Activated naive CD4-positive, alpha-beta T cell treated with anti-CD3 and anti-CD28 coated beads, Interleukin-2, amount 10 ng/mL, durations not matched to agents 7 days and 5 days (primary cell): ENCODE measurements at places on chromosomes 3 and 15.
A peak's percentile ranks its signal among the peaks of the same experiment; 100 is the strongest.

DNA sequence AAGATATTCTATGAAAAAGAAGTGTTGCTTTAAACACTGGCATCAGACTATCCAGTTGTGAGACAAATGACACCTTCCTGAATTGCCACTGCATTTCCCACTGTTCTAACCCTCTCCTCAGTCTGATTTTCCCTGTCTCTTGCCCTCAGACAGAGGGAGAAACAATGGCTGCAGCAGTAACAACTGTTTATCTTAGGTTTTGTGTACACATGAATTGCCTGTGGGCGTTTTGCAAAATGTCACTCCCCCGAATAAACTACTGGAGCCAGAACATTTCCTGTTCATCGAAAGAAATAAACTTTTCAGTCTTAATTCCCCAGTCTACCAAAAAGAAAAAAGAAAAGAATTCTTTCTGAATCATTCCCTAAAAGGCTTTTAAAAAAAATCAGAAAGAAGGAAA is 155.1 kb downstream of the MAGI1 start:
- H3K4me1 ChIP-seq: no peaks in the 10 kb centered on the region
- no peak overlapping the region for H3K27ac ChIP-seq
- DNase-seq: no peak
- no peaks in the 10 kb centered on the region for H3K36me3 ChIP-seq
- H3K4me3 ChIP-seq: no peak overlapping the region

DNA sequence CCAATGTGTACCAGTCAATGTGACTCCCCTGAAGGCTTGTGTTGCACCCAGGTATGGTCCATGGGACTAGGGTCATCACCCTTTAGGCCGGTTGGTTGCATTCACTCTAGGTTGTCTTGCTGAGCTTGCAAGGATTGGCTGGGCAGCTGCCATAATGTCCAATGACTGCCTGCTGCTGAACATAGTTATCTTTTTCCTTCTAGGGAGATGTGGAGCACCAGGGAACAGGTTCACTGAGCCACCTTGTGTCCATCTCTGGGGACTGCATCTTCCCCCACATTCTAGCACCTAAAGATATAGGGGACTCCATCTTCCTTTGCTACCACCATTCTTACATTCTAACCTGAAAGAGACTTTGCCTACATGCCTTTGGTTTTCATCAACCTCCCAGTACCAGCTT is 580.4 kb upstream of the TBL1XR1 start:
- peak; percentile 52 for DNase-seq
- H3K4me1 ChIP-seq: peaks cover 16% of the 10 kb centered on the region
- no peak overlapping the region for H3K27ac ChIP-seq
- no peaks in the 10 kb centered on the region for H3K27me3 ChIP-seq
- H3K4me3 ChIP-seq: no peak overlapping the region

GRCh38 chr3:151800431-151800830 is 13.5 kb upstream of the AADAC start:
- H3K36me3 ChIP-seq: no peaks in the 10 kb centered on the region
- DNase-seq: no peak
- H3K4me1 ChIP-seq: no peaks in the 10 kb centered on the region
- no peak overlapping the region for H3K27ac ChIP-seq

- no peaks in the 10 kb centered on the region for H3K27me3 ChIP-seq
- H3K36me3 ChIP-seq: no peaks in the 10 kb centered on the region
- no peak for DNase-seq
- H3K4me1 ChIP-seq: no peaks in the 10 kb centered on the region
- no peak overlapping the region for H3K27ac ChIP-seq
Observed at GRCh38 chr15:62462721-62463120, 297.6 kb upstream of the C2CD4B start.

GRCh38 chr3:115974940-115975339 is 351.6 kb downstream of the GAP43 start:
- no peaks in the 10 kb centered on the region for H3K27me3 ChIP-seq
- no peak overlapping the region for H3K4me3 ChIP-seq
- no peak for DNase-seq
- H3K27ac ChIP-seq: no peak overlapping the region

DNA sequence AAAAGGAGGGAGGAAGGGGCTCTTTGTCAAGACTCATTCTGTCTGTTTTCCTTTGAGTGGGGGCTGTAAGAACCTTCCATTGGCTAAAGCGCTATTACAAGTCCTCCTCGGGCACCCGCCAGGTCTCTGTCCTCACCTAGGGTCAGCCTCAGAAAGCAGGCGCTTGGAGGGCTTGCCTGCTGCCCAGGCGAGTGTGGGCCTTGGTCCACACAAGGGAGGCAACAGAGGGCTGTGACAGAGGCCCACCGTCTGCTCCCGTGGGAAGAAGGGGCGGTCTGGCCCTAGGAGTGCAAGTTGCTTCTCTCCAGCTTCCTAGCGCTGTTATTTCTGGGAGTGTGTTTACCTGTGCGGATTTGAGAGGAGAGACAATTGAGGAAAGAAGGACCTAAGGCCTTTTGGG is 24.0 kb upstream of the EHD4 start:
- no peak overlapping the region for H3K27ac ChIP-seq
- no peaks in the 10 kb centered on the region for H3K36me3 ChIP-seq
- peaks cover 28% of the 10 kb centered on the region for H3K27me3 ChIP-seq
- H3K4me1 ChIP-seq: no peaks in the 10 kb centered on the region

GRCh38 chr3:36373084-36373483 is 7.2 kb upstream of the STAC start:
- H3K27me3 ChIP-seq: no peaks in the 10 kb centered on the region
- H3K4me1 ChIP-seq: no peaks in the 10 kb centered on the region
- no peak overlapping the region for H3K4me3 ChIP-seq

- no peak for DNase-seq
- no peak overlapping the region for H3K4me3 ChIP-seq
- no peaks in the 10 kb centered on the region for H3K4me1 ChIP-seq
- H3K27me3 ChIP-seq: peaks cover 3% of the 10 kb centered on the region
- no peaks in the 10 kb centered on the region for H3K36me3 ChIP-seq
- no peak overlapping the region for H3K27ac ChIP-seq
Observed at GRCh38 chr3:161500068-161500796, 3.6 kb downstream of the OTOL1 start.

DNA sequence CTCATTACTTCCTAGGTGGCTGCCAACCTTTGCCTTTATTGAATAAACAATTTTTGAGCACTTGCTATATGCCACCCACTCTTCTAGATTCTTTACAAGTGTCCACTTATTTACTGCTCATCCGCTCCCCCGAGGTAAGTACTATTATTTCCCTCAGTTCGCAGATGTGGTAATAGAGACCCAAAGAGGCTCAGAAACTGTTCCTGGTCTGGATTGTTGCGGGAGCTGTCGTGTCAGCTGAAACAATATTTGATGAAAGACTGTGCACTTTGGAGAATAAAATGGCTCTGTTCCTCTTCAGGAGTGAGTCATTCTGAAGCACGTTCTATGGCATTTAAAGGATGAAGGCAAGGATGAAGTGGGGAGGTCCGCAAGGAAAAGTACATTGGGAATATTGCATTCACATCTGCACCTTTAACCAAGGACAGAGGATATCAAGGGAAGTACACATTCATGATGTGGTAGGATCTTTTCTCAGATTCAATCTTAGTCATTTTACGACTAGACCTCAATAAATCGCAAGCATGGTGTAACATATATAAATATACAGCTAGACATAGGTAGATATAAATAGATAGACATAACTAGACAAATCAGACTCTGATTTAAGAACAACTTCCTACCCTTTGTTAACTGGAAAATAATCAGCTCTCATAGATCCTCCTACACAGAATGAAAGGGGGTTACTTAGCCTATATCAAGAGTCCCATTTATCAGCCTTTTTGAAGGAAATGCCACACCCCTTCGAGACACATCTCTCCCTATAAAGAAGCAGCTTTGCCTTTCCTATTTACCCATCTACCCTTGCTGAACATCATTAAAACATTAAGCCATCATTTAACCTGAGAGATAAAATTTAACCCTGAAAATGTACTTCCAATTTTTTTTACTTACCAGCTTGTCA is 70.3 kb downstream of the RORA start:
- no peak overlapping the region for H3K27ac ChIP-seq
- H3K4me1 ChIP-seq: no peaks in the 10 kb centered on the region
- H3K36me3 ChIP-seq: no peaks in the 10 kb centered on the region
- no peak overlapping the region for H3K4me3 ChIP-seq

DNA sequence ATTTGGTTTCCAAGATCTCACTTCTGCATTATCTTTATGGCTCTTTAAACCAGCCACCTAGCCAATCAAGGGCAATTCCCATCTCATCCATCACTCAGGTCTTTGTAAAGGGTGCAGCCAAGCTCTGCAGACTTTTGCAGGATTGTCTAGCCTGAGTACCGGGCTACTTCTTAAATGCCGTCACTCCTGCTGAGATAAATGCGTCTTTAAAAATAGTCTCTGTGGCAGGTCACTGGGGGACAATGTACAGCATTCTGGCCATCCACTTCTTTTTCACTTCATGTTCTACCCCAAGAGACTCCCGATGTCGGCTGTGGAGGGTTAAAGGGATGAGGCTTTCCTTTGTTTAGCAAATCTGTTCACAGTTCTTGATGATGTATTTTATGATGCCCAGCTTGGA is 194.7 kb downstream of the SV2B start:
- no peak overlapping the region for H3K27ac ChIP-seq
- H3K4me1 ChIP-seq: no peaks in the 10 kb centered on the region
- H3K27me3 ChIP-seq: peaks cover 45% of the 10 kb centered on the region
- no peak for DNase-seq

- no peak overlapping the region for H3K27ac ChIP-seq
- no peaks in the 10 kb centered on the region for H3K27me3 ChIP-seq
- H3K4me1 ChIP-seq: no peaks in the 10 kb centered on the region
- no peak for DNase-seq
Observed at GRCh38 chr3:37922721-37923568, 61.3 kb downstream of the CTDSPL start.

DNA sequence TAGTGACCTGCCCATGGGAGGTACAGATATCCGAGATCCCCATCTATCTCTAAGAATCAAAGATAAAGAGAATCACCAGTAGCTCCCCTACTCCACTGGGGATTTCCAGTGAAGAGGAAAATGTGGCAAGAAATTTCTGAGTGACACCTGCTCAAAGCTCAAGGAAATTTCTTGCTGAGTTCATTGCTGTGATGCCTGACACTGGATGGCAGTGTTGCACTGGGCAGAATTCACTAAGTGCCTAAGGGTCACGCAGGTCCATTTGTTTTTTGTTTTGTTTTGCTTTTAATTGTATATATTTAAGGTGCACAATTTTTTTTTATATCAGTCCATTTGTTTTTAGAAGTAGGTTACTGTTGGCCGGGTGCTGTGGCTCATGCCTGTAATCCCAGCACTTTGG is 109.5 kb upstream of the KCNAB1 start:
- H3K4me3 ChIP-seq: no peak overlapping the region
- H3K27me3 ChIP-seq: peaks cover 9% of the 10 kb centered on the region
- DNase-seq: no peak
- H3K4me1 ChIP-seq: no peaks in the 10 kb centered on the region

GRCh38 chr3:6532101-6532500 is 328.8 kb upstream of the GRM7 start:
- DNase-seq: no peak
- H3K27me3 ChIP-seq: no peaks in the 10 kb centered on the region
- no peak overlapping the region for H3K27ac ChIP-seq
- H3K4me1 ChIP-seq: no peaks in the 10 kb centered on the region
- H3K36me3 ChIP-seq: no peaks in the 10 kb centered on the region

DNA sequence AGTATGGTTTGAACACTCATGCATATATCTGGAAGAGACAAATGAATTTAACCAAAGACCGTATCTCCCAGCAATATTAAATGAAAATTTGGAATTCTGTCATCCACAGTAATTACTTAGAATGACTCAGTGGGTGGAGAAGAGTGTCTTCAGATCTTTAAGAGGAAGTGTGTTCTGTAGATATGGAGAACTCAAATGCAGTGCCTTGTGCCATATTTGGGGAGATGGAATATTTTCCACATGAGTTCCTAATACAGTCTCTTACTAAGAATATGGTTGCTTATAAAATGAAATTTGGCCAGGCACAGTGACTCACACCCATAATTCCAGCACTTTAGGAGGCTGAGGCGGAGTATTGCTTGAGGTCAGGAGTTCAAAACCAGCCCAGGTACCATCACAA is 40.5 kb downstream of the ANO10 start:
- no peak for DNase-seq
- H3K27ac ChIP-seq: no peak overlapping the region
- peaks cover 16% of the 10 kb centered on the region for H3K4me1 ChIP-seq
- no peak overlapping the region for H3K4me3 ChIP-seq

- peak overlapping the region; percentile 98 for H3K4me3 ChIP-seq
- DNase-seq: peak; percentile 88
- H3K27ac ChIP-seq: peak overlapping the region; percentile 100
- H3K4me1 ChIP-seq: peaks cover 72% of the 10 kb centered on the region
Observed at GRCh38 chr3:56915966-56916586, 114.3 kb upstream of the ARHGEF3 start.

DNA sequence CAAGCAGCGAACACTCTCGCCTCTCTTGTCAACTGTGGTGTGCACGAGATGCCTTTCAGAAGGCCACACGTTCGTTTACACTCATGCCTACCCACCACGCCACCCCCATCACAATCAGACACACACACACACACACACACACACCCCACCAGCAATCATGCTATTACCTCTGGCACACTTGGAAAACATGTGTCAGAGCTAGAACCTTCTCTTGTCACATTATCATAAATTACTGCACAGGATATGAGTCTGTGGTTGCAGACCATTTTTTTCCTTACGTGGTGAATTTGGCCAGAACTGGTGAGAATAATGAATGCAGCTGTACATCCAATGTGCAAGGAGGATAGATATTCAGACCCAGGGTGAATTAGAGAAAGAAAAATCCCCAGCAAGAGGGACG is 52.4 kb downstream of the TRIM69 start:
- peaks cover 17% of the 10 kb centered on the region for H3K4me1 ChIP-seq
- DNase-seq: no peak
- no peaks in the 10 kb centered on the region for H3K27me3 ChIP-seq
- no peak overlapping the region for H3K4me3 ChIP-seq

GRCh38 chr3:134325061-134325705 is 49.1 kb downstream of the AMOTL2 start:
- no peak for DNase-seq
- no peak overlapping the region for H3K4me3 ChIP-seq

DNA sequence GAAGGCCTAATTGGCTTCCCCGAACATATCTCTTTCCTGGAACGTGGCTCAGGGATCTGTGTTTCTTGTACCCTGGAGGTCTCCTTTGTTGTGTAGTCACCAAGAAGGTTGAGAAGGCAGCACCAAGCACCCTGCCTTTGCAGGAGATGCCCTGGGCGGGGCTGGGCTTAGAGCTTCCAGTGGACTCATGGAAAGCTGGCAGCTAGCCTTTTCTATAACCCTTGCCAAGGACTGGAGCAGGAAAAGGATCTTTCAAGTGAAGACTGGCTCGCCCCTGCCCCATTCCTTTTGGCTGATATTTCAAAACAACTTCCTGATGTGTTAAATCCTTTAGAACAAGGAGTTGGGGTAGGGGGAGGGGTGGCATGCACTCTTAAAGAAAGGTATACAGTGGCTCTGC is 58.9 kb upstream of the EPHA6 start:
- no peaks in the 10 kb centered on the region for H3K27me3 ChIP-seq
- no peak overlapping the region for H3K4me3 ChIP-seq
- DNase-seq: no peak
- H3K27ac ChIP-seq: no peak overlapping the region
- no peaks in the 10 kb centered on the region for H3K36me3 ChIP-seq
